ENCODE measurements at places on chromosomes 3 and 15.

GRCh38 chr3:80677796-80678195 is 910.0 kb upstream of the ROBO1 start:
- DNase-seq: no peak

DNA sequence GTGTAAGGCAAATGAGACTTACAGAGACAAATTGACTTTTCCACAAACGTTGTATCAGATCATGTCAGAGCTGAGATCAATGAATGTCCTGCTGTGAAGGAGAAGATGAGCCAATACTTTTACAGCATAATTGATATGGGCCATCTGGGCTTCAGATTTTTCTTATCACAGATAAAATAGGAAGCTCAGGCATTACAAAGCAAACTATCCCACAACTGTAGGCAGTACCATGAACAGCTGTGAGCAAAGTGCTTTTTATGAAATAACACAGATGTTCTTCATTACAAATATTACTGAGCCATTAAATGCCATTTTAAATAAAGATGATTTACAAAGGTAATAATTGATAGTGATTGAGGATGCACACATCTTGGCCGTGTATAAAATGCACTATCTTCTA is 852.3 kb downstream of the OTOL1 start:
- no peak for DNase-seq

- DNase-seq: no peak
Measured at GRCh38 chr3:59885101-59885500, 835.3 kb upstream of the CFAP20DC start.

DNA sequence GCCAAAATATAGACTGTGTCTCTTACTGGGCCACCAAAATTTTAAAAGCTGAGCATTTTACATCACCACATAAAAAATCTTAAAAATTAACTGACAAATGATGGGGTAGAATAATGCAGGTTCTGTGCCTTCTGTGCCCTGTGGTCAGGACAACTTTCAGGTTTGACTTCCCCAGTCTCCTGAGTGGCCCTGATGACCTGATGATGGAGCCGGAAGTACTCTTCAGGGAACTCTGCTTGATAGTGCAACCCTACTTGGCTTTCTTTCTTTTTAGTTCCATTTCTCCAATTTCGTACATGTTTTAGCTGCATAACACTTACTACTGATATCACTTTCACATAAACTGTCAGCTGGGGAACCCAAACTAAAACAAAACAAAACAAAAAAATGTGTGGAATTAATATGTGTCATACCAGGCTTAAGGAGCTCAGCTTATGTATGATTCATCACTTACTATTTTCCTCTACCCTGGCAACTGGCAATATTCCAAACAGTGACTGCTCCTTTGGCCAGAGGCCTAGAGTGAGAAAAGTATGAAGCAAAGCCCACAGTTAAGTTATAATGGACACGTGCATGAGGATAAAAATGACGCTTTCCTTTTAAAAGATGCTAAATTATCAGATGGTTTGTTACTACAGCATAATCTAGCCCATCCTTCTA is 194.3 kb downstream of the BCHE start:
- DNase-seq: no peak

DNA sequence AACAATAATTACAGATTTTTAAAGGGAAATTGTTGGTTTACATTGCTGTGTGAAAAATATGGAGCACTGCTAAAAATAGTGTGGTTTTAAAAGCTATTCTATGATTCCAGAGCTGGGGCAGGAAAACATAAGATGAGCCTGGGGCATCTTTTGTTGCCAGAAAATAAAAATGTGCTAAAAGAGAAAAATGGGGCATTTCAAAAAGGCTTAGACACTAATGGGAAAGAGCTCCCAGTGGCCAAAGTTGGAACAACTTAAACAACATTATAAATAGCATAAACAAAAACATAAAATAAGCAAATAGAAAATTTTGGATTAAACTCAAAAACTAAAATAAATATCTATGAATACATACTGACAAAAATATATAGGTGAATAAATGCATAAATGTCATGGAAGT is 478.9 kb downstream of the NLGN1 start:
- no peak for DNase-seq

DNA sequence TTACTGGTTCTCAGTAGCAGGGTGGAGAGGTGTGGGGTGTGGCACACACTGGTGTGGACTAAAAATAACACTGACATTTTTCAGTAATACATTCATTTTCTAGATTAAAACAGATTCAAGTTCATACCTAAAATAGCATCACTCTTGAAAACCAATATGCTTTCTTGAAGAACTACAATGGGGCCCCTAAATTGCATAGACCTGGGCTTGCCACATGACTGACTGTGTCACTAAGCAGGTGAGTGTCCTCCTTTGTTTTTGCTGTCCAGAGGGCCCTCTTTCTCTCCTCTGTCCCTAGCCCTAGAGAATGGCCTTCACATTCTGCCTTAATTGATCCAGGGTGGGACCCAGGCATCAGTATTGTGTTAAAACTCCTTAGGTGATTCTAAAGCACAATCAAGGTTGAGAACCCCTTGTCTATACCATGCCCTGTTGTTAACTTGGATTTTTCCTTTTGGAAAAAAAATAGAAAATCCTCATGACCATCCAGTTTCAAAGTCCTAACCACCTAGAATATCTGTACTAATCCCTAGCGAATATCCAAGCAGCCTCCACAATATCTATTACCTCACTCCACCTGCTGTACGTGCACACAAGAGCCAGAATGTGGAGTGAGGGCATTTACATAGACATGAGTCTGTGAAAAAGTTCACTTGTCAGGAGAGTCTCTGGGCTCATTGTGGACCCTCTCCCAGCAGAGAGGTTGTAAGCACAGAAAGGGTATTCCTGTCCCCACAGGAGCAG is 18.7 kb upstream of the TMEM41A start:
- no peak for DNase-seq

- no peak for DNase-seq
Measured at GRCh38 chr3:94117729-94118128, 54.9 kb downstream of the NSUN3 start.

DNA sequence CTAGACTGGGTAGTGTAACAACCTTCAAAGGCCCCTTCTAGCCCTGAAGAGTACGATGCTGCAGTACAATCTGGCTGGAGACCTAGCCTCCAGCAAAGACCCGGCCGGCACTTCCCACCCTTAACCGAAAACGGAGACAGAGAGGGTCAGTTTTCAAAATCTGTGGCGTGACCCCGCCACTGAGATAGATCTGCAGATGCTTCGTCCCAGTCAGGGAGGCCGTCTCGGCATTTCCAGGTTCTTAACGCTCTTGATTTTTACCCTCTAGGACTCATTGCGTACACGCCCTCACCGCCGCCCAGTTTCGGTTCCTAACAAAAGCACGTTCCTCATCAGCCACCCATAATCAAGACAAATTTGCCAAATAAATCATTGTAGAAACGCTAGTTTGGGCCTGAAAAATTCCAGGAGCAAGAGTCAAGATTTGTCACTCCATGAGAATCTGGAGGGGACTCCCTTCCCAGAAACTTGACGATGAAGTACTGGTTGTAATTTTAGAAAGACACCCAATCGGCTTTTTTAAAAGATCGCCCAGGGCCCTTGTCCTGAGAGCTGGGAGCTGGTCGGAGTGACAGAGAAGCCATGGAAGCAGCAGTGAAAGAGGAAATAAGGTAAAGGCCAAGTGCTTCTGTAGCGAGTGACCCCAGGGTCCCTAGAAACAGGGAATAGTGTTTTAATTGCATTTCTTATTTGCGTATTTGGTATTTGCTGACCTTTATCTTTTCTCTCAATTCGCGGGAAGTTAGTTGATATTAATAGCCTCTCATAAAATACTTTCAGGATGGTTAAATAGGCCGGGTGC is 868 bp upstream of the TMEM87A start:
- peak; percentile 84 for DNase-seq

- no peak for DNase-seq
Measured at GRCh38 chr3:127630811-127631714, 2.1 kb downstream of the PODXL2 start.

- DNase-seq: no peak
Measured at GRCh38 chr15:46576646-46577395, 942.0 kb downstream of the SQOR start.

DNA sequence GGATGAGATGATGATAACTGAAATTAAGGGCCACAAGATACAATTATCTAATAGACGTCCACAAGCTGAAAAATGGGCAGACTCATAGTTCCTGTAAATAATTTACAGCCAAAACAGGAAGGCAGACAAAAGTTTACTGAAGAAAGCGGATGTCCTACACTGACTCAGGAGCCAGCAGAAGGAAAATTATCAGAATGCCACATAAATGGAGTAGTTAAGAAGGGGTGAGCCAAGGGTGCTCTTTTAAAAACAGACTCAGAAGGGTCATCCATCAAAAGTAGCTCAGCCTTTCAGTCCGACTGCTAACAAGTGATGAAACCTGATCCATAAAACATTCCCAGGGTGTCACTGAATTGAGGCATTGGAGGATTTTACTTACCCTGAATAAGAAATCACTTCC is 39.8 kb downstream of the TUSC7 start:
- no peak for DNase-seq

- no peak for DNase-seq
Measured at GRCh38 chr15:94745371-94745770, 514.0 kb downstream of the MCTP2 start.

GRCh38 chr15:81199031-81199779 is 2.5 kb downstream of the IL16 start:
- DNase-seq: no peak

DNA sequence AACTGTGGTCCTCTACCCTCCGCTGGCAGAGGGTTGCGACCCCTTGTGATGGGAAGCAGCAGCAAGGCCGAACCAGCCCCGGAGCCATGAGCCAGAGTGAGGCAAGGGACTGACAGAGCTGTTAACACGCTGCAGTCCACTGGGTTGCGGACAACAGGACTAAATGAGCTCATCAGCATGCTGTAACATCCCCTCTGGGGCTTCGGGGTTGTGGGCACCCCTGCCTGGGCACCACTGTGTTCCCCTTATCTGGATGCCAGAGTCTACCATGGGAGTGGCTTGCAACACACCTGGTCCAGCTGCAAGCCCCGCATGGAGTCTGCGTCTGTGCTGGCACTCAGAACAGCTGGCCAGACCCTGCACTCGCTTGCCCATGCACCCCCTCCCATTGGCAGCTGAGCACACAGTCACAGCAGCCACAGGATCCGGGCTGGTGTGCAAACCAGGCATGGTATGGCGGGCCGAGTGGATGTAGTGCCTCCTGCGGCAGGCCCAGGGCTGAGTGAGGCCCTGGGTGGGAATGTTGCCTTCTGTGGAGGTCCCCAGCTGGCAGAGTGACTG is 404.2 kb downstream of the PLCL2 start:
- DNase-seq: no peak

GRCh38 chr3:52537726-52538421 is 1.5 kb downstream of the UQCC5 start:
- no peak for DNase-seq

DNA sequence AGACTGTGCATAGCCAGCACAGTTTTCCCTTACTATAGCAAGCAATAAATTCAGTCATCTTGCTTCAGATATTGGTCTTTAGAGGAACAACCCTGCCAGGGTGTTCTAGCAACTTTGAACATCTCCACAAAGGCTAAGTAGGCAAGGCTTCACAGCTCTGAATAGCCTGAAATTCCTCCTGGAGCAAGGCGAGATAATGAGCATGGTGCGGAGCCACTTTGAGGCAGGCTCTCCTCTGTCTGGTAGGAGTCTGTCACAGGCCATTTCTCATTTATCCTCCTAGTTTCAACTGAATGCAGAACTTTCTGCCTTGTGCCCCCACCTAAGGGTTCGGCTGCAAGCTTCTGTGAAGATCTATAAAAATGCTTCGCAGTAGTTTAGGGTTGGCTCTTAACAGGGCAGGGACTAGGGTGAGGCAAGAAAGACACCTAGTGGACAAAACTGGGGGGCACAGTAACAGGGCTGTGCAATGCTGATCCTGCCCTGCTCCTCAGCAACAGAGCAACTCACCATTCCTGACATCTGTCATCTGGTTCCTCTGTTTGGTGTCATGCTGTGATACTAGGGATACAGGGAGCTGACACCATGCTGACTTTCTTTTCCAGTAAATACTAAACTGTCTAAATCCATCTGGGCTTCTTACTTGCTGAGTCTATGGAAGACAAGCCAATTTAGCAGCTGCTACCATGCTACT is 16.6 kb upstream of the EHHADH start:
- no peak for DNase-seq

DNA sequence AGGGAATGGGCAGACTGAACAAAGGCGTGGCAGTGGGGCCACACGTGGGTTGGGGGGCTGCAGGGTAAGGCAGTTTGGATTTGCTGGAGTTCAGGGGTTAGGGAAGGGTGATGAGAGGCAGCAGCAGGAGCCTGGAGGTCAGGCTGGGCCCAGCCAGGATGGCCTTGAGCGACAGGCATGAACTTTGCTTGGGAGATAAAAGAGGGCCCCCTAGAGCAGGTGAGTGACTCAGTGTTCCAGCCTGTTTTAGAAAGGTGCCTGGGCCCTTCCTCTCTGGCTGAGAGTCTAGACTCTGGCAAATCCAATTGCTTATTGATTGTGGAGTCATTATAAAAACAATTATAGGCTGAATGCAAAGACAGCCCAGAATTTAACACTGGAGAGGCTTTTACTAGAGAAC is 75.1 kb downstream of the RAB11A start:
- DNase-seq: no peak

GRCh38 chr3:126711121-126711760 is 7.2 kb downstream of the CHCHD6 start:
- no peak for DNase-seq

DNA sequence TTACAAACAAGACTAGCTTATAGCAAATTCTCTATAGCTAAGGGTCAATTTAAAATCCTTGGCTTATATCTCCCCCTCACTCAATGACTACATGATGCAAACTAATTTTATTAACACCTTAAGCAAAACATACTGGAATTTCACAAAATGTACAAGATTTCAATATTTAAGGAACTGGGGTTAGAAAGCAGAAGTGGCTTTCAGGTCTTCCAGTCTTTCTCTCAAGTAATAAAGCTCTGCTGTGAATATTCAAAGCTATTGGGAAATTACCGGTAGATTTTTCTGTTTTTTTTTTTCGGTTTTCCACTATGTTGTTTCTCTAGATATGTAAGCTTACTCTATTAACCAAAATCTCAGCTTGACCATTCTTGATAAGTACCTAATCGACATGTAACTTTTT is 3.9 kb downstream of the EPM2AIP1 start:
- DNase-seq: no peak
